ENCODE measurements at places on chromosomes 1 and 21.

- no peak overlapping the region for H3K4me3 ChIP-seq
- no peak overlapping the region for H3K27ac ChIP-seq
- H3K27me3 ChIP-seq, result no peaks in the 10 kb centered on the region
- no peaks in the 10 kb centered on the region for H3K36me3 ChIP-seq
- no peaks in the 10 kb centered on the region for H3K4me1 ChIP-seq
Observed at GRCh38 chr1:89100412-89100811, 25.5 kb downstream of the GBP2 start.

DNA sequence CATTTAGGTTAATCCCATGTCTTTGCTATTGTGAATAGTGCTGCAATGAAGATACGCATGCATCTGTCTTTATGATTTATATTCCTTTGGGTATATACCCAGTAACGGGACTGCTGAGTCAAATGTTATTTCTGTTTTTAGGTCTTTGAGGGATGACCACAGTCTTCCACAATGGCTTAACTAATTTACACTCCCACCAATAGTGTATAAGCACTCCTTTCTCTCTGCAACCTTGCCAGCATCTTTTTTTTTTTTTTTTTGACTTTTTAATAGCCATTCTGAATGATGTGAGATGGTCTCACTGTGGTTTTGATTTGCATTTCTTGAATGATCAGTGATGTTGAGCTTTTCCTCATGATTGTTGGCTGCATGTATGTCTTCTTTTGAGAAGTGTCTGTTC, 33.5 kb downstream of the ASH1L start:
- H3K4me1 ChIP-seq, result peaks cover 21% of the 10 kb centered on the region
- H3K36me3 ChIP-seq, result no peaks in the 10 kb centered on the region
- H3K27me3 ChIP-seq, result no peaks in the 10 kb centered on the region
- no peak overlapping the region for H3K4me3 ChIP-seq

DNA sequence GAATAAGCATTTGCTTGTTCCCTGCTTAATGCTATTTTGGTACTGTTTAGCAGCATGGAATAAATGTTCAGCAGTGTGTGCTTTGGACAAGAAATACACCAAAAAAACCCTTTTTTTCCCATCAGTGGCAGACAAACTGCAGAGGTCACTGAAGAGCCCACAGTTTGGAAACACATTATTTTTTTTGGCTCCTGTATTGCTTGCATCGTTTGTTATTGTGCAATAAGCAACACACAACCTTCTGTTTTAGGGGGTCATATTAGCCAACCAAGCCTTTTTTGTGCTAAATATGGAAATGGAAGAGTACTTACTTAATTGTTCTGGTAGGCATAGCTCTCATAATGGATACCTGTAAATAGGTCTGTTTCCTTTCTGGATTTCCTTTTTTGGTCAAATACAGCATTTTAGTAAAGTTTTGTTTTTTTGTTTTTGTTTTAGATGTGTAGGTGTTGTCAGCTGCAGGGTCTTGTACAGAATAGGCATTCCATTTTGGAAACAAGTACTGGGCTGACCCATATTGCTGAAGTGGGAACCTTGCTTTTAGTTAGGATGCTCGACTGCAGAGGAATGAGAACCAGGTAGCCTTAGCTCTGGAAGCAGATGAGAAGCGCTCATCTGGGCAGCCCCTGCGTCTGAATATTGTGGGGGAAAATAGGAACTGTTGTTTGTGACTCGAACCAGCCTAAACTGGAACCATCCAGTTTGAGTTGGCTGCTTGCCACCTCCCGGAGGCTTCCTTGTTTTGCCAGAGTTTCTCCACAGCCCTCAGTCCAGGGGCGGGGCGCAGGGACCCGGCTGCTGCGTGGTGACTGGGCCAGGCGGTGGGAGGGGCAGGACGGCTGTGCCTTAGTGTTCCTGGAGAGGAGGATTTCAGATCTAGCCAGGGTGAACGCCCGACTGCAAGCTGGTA, 38.4 kb downstream of the SPEN start:
- DNase-seq, result peak; percentile 99
- no peaks in the 10 kb centered on the region for H3K27me3 ChIP-seq
- H3K4me3 ChIP-seq, result no peak overlapping the region
- peaks cover 24% of the 10 kb centered on the region for H3K4me1 ChIP-seq
- no peaks in the 10 kb centered on the region for H3K36me3 ChIP-seq
- H3K27ac ChIP-seq, result peak overlapping the region; percentile 94

DNA sequence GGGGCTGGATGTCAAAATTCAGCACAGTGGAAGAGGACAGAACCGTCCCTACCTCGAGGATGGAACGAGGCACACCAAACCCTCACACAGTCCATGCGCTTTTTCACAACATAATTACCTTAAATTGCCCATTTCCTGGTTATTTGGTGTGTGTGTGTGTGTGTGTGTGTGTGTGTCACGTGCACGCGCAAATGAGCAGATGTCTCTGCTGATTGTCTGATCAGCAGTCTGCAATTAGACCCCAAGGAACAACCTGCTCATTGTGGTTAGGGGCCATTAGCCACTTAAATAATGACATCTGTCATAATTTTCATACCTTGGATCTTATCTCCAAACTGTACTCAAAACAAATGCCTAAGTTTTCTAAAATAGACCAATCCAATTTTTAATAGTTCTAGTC, 23.2 kb downstream of the AVPR1B start:
- no peaks in the 10 kb centered on the region for H3K4me1 ChIP-seq
- no peak overlapping the region for H3K27ac ChIP-seq
- H3K27me3 ChIP-seq, result no peaks in the 10 kb centered on the region
- H3K36me3 ChIP-seq, result no peaks in the 10 kb centered on the region

DNA sequence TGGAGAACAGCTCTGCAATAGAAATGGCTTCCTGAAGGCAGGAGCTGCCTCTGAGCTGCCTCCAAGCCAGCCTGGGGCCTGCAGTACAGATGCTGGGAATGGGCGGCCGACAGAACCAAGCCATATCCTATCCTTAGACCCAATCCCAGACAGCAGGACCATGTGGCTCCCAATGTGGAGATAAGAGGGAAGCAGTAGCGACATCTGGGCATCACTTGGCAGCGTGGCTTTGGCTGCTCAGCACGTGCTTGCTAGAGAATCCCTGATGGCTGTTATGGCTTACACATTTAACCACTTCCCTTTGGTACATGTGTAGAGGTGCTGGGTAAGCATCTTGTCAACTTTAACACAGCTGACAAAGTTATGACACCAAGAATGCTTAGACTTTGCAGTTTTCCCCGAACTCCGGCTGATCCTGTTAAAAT, 87.7 kb downstream of the MAN1C1 start:
- H3K4me3 ChIP-seq, result no peak overlapping the region
- no peaks in the 10 kb centered on the region for H3K36me3 ChIP-seq
- no peaks in the 10 kb centered on the region for H3K4me1 ChIP-seq
- no peak overlapping the region for H3K27ac ChIP-seq
- peak; percentile 34 for DNase-seq
- H3K27me3 ChIP-seq, result no peaks in the 10 kb centered on the region

DNA sequence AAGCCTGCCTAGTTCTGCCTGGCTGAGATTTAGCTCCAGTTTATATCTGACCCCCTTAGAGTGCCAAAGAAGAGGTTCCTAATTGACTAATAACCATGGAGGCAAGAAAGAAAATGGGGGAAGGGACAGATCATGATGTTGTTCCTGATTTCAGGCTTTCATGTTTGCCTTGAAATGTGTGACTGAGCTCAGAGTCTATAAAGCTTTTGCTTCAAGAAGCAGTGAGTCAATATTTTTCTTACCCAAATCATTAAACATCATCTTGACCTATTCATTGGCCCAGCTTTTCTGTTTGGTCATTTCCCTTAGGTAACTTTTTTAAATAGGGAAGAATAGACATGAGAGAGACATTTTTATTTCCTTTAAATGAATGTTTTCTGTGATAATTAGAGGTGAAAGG, 55.9 kb downstream of the HHAT start:
- no peak overlapping the region for H3K4me3 ChIP-seq
- H3K27me3 ChIP-seq, result no peaks in the 10 kb centered on the region
- no peaks in the 10 kb centered on the region for H3K4me1 ChIP-seq

DNA sequence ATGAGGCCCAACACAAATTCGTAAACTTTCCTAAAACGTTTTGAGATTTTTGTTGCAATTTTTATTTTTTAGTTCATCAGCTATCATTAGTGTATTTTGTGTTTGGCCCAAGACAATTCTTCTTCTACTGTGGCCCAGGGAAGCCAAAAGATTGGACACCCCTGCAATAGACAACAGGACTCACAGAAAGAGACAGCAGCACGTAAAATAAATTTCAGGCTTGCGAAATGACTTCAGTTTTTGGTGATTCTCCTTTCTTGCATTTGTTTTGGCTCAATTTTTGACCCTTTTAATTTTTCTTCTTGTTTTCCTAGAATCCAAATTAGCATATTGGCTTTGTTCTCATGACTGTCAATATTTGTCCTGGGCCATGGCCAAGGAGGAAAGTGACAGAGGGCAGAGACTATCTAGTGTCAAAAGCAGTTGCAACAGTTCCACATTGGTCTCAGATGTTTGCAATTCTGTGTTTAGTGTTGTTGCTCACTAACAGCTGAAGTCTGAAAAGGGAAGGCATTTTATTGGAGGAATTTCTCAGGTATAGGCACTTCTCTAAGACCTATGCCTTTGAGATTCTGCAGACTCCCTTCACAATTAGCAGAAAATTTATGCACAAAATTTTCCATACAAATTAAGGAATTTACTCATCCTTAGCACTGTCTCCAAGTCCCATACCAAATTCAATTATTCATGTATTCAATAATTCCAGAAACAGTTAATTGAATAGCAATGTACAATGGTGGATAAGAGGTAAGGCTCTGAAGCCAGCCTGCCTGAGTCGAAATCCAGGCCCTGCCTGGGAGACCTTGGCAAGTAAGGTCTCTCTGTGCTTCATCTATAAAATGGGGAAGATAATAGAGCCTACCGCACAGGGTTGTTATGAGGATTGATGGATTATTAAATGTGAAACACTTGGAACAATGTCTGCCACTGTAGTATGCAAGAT, 160.9 kb upstream of the IVNS1ABP start:
- H3K4me1 ChIP-seq, result peaks cover 16% of the 10 kb centered on the region
- H3K4me3 ChIP-seq, result no peak overlapping the region
- H3K36me3 ChIP-seq, result no peaks in the 10 kb centered on the region
- peak; percentile 41 for DNase-seq
- H3K27ac ChIP-seq, result no peak overlapping the region
- H3K27me3 ChIP-seq, result no peaks in the 10 kb centered on the region

GRCh38 chr1:101820071-101820470, 176.7 kb downstream of the OLFM3 start:
- no peaks in the 10 kb centered on the region for H3K36me3 ChIP-seq
- H3K27ac ChIP-seq, result no peak overlapping the region
- H3K27me3 ChIP-seq, result no peaks in the 10 kb centered on the region
- DNase-seq, result peak; percentile 8
- H3K4me1 ChIP-seq, result no peaks in the 10 kb centered on the region

DNA sequence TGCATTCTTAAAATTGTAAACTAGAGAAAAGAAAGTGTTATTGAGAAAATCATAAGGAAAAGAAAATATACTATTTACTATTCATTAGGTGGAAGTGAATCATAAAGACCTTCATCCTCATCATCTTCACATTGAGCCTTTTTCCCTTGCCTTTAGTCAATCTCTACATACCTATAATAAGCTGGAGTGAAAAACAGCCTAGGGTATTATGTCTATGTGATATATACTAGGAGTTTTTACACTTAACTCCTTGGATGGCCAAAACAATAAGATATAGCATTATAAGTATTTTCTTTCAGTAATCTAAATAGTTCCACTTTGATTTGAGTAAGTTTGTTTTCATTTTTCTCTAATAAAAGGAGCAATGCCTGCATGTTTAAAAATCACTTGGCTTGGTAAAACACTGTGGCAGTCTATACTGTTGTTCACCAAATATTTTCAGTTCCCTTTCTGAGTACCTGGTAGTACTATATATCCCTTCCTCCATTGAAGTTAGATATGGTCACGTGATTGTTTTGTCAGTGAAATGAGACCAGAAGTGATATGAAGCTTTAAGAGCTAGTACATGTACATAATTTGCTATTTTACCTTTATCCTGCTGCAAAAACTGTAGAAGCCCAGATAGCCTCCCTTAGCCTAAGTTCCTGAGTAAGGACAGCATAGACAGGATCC, 78.3 kb downstream of the CLEC20A start:
- no peak overlapping the region for H3K27ac ChIP-seq
- no peaks in the 10 kb centered on the region for H3K36me3 ChIP-seq

DNA sequence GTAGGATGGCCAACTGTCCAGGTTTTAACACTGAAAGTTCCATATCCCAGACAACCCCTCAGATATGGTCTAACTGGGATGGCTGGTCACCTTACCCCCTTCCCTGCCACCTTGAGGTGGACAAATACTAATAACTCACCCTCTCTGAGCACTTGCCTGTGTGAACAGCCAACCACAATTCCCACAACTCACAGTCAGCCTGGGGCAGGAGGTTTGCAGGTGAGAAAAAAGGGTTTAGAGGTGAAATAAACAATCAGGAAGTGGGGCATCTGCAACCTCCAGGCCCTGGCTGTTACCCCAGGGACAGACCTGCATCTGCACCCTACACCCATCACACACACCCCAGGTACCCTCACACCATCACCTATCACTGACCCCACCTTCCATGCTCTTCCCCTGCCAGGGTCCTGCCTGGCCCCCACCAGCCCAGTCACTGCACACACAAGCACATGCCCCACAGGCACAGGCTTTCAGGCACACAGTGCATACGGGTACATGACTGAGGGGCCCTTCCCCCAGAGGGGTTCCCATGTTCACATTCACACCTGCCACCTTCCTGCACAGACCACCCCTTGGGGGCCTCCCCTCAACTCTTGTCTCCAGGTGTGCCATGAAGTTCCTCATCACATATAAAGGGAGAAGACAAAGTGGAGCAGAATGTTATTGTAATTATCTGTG, 679.5 kb downstream of the MATN1 start:
- no peaks in the 10 kb centered on the region for H3K36me3 ChIP-seq
- H3K27me3 ChIP-seq, result no peaks in the 10 kb centered on the region
- no peaks in the 10 kb centered on the region for H3K4me1 ChIP-seq
- H3K27ac ChIP-seq, result no peak overlapping the region
- DNase-seq, result no peak
- no peak overlapping the region for H3K4me3 ChIP-seq

DNA sequence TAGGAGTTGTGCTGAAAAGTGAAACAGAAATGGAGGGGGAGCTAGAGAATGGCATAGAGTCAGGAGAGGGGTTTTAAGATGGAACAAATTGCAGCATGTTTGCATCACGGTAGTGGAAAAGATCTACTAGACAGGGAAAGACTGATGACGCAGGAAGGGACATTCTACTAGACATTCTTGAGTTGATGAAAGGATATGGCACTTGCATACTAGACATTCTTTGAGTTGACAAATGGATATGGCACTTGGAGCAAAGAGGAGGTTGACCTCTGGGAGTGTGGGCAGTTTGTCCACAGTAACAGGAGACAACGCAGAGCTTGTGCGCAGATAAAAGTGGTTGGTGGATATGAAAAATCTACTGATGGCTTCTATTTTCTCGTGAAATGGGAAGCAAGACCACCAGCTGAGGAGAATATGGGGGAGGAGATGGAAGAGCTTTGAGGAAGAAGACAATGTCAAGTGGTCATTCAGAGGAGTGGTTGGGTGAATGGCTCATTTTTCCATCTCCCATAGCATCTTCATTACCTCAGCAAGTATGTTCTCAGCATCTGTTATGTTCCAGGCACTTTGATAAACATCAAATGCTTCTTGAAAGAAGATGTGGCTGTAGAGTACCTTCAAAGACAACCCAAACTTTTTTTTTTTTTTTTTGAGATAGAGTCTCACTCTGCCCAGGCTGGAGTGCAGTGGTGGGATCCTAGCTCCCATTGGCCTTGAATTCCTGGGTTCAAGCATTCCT, 2.4 kb upstream of the CTPS1 start:
- H3K27ac ChIP-seq, result no peak overlapping the region
- no peaks in the 10 kb centered on the region for H3K27me3 ChIP-seq
- H3K36me3 ChIP-seq, result no peaks in the 10 kb centered on the region

GRCh38 chr1:202361701-202362100, 13.2 kb downstream of the PPP1R12B start:
- no peak overlapping the region for H3K4me3 ChIP-seq
- peaks cover 5% of the 10 kb centered on the region for H3K4me1 ChIP-seq
- no peaks in the 10 kb centered on the region for H3K36me3 ChIP-seq
- no peak overlapping the region for H3K27ac ChIP-seq
- H3K27me3 ChIP-seq, result no peaks in the 10 kb centered on the region
